ENCODE measurements at places on chromosomes 7 and 10. TPM values are rescaled to one million over a fixed set of nuclear protein-coding genes. Genes with fewer than 3 reads are reported as not detected.

CLEC5A gene
- not detected for total RNA-seq

GCK gene
- total RNA-seq, result not detected

DNA sequence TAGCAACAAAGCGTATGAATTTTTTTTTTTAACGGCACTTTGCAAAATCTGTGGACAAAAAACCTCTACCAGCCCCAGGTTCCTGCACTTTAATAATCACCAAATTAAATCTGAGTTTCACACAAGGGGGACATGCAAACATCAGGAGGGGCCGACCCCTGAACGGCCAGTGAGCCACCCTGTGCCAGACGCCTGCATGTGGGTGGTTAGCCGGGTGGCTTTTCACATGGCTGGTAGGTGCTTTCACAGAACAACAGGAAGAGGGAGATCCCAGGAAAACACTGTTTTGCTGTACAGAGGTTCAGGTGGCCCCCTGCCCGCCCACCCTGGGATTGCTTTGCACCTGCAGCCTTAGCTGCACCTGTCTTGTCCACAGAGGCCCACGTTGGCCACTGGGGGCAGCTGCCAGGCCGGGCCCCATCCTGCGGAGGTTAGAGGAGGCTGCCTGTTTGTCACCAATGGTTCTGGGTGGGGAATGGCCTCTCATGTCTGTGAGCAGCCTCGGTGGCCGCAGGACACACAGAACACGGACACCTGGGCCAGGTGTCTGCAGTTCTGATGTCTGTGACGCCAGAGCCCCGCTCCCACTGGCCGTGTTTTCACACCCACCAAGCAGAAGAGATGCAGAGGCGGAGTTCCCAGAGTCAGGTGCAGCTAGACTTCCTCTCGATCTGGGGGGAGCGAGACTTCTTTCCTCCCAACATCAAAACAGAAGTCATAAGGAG lies 107.7 kb downstream of the FAM53B start:
- no peak for DNase-seq

GRCh38 chr10:14276210-14276609 lies 54.5 kb downstream of the FRMD4A start:
- DNase-seq, result no peak

GRCh38 chr7:113446391-113446790 lies 328.0 kb upstream of the SMIM30 start:
- DNase-seq, result no peak

- DNase-seq, result peak; percentile 40
Measured at GRCh38 chr10:63977329-63977923, 456.2 kb downstream of the REEP3 start.

DNA sequence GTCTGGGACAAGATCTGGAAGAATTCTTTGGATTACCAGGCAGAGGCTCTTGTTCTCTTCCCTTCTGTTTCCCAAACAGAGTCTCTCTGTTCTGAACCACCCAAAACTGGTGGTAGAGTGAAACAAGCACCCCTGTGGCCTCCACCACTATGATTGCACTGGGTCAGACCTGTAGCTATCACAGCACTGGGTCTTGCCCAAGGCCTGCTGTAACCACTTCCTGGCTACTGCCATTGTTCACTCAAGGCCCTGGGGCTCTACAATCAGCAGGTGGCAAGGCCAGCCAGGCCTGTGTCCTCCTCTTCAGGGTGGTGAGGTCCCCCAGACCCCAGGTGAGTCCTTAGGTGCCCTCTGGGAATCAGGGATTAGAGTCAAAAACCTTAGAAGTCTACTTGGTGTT lies 4.1 kb upstream of the LRRC17 start:
- DNase-seq, result peak; percentile 24

DNA sequence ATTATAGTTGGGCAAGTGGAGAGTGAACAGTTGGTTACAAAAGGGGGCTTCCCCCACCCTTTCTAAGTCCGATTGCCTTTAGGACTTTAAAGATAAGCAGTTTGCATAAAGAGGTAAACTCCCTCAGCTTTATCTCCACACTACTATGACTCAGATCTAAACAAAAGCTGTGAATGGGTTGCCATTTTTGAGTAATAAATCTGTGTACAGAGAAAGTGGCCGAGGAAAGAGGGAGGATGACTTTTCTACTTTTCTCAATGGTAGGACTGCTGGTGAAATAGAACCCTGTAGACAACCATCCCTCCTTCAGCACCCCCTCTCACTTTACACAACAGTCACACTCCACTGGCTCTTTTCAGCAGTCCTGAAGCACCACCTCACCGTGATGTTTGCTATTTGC lies 71.2 kb downstream of the DNMBP start:
- no peak for DNase-seq

GRCh38 chr7:12127455-12127854 lies 83.6 kb upstream of the TMEM106B start:
- DNase-seq, result no peak

- DNase-seq, result no peak
Measured at GRCh38 chr7:29510028-29510427, 53.6 kb upstream of the PRR15 start.

Data from HT1080 (cell line).